Calu3 (cell line): ENCODE measurements at places on chromosomes 7 and 10. TPM values are rescaled to one million over a fixed set of nuclear protein-coding genes. Genes with fewer than 3 reads are reported as not detected.

- no peak for DNase-seq
These were observed 122.9 kb upstream of the RET start for GRCh38 chr10:42953684-42954674.

- no peak for DNase-seq
These were observed 47.4 kb upstream of the MTURN start for GRCh38 chr7:30087371-30087770.

GRCh38 chr7:130293521-130293920, 560 bp downstream of the CPA4 start:
- DNase-seq: no peak

GRCh38 chr10:96401036-96401435, 42.2 kb upstream of the OPALIN start:
- DNase-seq: no peak

DNA sequence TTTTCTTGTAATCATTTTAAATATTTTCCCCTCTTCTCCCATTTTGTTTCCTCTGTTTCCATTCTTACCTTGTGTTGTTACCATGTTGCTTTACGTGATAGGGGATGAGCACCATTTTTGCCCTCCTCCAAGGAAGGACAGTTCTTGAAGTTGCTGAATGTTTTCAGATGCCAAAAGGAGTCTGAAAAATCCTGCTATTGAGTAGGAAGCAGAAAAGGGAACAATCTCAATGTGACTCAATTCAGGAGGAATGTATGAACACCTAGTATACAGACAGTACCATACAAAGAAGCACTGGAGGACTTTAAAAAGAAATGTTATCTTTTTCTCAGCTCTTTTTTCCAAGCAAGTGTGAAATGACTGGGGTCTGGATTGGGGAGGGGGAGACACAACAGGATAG, 5.1 kb upstream of the NAMPT start:
- DNase-seq: no peak

DNA sequence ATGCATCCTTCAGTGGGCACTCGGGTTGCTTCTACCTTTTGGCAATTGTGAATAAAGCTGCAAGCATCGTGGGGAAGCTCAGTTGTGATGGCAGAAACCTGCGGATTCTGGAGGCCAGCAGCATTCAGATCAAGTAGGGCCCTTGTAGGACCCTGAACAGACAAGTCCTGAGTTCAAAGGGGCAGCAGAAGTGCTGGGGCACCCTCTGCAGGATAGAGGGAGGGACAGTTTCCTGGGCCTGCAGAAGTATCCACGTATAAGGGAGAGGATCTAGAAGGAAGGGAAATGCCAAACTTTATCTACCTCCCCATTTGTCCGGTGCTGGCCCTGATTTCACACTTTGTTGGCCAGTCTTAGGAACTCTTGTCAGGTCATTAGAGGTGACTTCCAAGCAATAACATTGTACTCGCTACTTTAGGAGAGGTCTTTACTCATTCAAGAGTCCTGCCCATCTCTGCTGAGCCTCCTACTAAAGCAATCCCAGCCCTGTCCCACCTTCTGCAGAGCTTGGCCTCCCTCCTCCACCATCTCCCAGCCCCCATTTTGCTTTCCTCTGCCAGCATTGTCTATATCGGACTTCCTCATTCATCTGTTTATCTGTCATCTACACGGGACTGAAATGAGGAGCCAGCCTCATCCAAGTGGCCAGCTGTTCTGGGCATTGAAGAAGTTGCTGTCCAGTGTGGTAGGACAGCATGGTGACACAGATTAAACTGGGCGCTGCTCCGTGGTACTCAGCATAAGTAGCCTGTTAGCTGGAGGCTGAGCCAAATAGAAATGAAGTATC, 26.6 kb upstream of the R3HCC1L start:
- no peak for DNase-seq

- no peak for DNase-seq
These were observed 61.9 kb upstream of the LANCL2 start for GRCh38 chr7:55303220-55303619.

CLRN3 gene
- total RNA-seq: 0.52 and 0.76 TPM in 2 replicates

CYP3A5 gene
- total RNA-seq: 44.9 and 70.7 TPM in 2 replicates

ANKRD30A gene
- total RNA-seq: 0.10 TPM in 1 of 2 replicates, not detected in the other

LRIT1 gene
- total RNA-seq: not detected in 2 replicates

EPHB6 gene
- 3.0 and 3.1 TPM in 2 replicates for total RNA-seq

HOXA5 gene
- 8.3 and 10.6 TPM in 2 replicates for total RNA-seq

KNDC1 gene
- 1.2 and 1.7 TPM in 2 replicates for total RNA-seq
